ENCODE measurements at places on chromosomes 1 and 21. TPM values are rescaled to one million over a fixed set of nuclear protein-coding genes. Genes with fewer than 3 reads are reported as not detected.

GRCh38 chr1:157240495-157241184 lies 102.4 kb upstream of the ETV3 start:
- no peaks in the 10 kb centered on the region for H3K36me3 ChIP-seq
- DNase-seq, result no peak
- H3K4me1 ChIP-seq, result no peaks in the 10 kb centered on the region
- no peak overlapping the region for H3K27ac ChIP-seq
- no peak overlapping the region for H3K4me3 ChIP-seq
- H3K27me3 ChIP-seq, result no peaks in the 10 kb centered on the region

The TMEM82 gene
- not detected for total RNA-seq

The SLAMF6 gene
- 0.13 TPM for total RNA-seq

GRCh38 chr1:2777424-2778219 lies 23.9 kb downstream of the TTC34 start:
- H3K27me3 ChIP-seq, result peaks cover 4% of the 10 kb centered on the region
- DNase-seq, result no peak
- H3K36me3 ChIP-seq, result no peaks in the 10 kb centered on the region
- no peaks in the 10 kb centered on the region for H3K4me1 ChIP-seq
- no peak overlapping the region for H3K27ac ChIP-seq
- no peak overlapping the region for H3K4me3 ChIP-seq

DNA sequence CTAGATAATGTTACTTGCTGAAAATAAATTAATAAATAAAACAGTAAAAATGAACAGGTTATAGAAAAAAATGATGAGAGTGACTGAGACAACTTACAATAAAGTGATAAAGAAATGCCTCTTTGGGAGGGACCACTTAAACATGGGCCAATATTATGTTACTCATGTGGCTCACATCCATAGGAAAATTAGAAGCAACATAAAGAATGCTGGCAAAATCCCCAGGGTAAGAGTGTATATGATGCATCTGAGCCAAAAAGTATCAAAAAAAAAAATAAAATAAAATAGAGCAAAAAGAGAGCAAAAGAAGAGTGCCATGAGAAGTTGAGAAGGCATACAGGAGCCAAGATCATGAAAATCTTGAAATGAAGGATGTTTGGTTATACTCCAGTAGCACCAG lies 818.0 kb downstream of the LTN1 start:
- no peaks in the 10 kb centered on the region for H3K27me3 ChIP-seq
- H3K36me3 ChIP-seq, result no peaks in the 10 kb centered on the region
- H3K27ac ChIP-seq, result no peak overlapping the region
- H3K4me1 ChIP-seq, result no peaks in the 10 kb centered on the region
- no peak overlapping the region for H3K4me3 ChIP-seq

The MANEAL gene
- total RNA-seq, result 0.63 TPM

The BROX gene
- 40.9 TPM for total RNA-seq

- H3K4me3 ChIP-seq, result peak within 1 kb of the TSS; percentile 41
- H3K27me3 ChIP-seq, result peaks cover 21% of the 10 kb centered on the region
- DNase-seq, result peak; percentile 9
- H3K4me1 ChIP-seq, result peaks cover 27% of the 10 kb centered on the region
- H3K36me3 ChIP-seq, result no peaks in the 10 kb centered on the region
Observed at GRCh38 chr1:1206376-1206965, at the start of gene TNFRSF18. TNFRSF18 (minus strand) TSS chr1:1206592; CDS start chr1:1206571, 21 bp downstream.

The DENND4B gene
- 60.7 TPM for total RNA-seq

DNA sequence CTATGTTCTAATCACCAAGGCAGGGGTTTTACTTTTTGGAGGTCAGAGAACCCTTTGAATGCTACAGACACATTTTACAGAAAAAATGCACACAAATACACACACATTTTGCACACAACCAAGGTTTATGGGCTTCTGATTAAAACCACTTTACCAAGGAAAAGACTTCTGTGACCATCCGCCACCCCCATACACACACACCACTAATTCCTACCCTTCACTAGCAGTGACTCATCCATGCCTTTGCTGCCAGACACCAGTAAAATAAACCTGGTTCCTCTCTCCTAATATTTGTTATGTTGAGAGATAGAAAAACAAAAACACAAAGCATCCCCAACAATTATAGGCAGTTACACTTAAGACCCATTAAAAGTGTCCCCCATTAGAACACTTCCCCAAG lies 12.9 kb downstream of the PIGM start:
- H3K4me3 ChIP-seq, result no peak overlapping the region
- no peaks in the 10 kb centered on the region for H3K36me3 ChIP-seq
- DNase-seq, result no peak

GRCh38 chr1:185644531-185644930 lies 89.7 kb upstream of the HMCN1 start:
- H3K4me3 ChIP-seq, result no peak overlapping the region
- peaks cover 27% of the 10 kb centered on the region for H3K4me1 ChIP-seq
- no peak overlapping the region for H3K27ac ChIP-seq
- no peak for DNase-seq
- no peaks in the 10 kb centered on the region for H3K36me3 ChIP-seq

The DDOST gene
- total RNA-seq, result 128 TPM

The LAMC2 gene
- 1.0 TPM for total RNA-seq

- H3K27me3 ChIP-seq, result no peaks in the 10 kb centered on the region
- no peak overlapping the region for H3K27ac ChIP-seq
- H3K36me3 ChIP-seq, result no peaks in the 10 kb centered on the region
Observed at GRCh38 chr1:60911966-60912697, 170.2 kb upstream of the NFIA start.

Measured in heart left ventricle (tissue), 16 donors.